ENCODE measurements at places on chromosomes 11 and 22. TPM values are rescaled to one million over a fixed set of nuclear protein-coding genes. Genes with fewer than 3 reads are reported as not detected.

Gene CASP12
- not detected for total RNA-seq

DNA sequence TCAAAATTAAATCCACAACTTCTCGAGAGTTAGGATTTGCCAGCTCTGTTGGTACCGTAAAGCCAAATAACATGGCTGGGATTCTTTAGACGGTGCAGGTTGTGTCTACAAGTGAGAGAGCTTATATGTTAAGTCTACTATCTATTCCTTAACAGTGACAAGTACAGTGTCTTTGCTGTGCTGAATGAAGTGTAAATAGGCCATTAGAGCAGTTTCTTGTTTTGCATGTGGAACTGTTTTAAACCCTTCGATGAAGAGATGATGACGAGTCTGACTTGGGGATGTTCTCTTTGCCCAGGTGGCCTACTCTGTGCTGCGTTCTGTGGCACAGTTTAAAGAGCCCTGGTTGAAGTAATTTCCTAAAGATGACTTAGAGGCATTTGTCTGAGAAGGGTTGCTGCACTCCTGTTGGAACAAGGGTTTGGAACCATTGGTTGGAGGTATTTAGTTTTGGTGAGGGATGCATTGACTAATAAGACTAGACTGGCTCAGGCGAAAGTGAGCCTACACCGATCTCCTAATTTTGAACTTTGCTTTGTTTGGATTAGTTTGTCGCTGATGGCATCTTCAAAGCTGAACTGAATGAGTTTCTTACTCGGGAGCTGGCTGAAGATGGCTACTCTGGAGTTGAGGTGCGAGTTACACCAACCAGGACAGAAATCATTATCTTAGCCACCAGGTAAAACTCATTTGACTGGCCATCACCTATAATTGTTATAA, 988 bp downstream of the RPS3 start:
- no peak for DNase-seq

Gene MUC6
- total RNA-seq = not detected

DNA sequence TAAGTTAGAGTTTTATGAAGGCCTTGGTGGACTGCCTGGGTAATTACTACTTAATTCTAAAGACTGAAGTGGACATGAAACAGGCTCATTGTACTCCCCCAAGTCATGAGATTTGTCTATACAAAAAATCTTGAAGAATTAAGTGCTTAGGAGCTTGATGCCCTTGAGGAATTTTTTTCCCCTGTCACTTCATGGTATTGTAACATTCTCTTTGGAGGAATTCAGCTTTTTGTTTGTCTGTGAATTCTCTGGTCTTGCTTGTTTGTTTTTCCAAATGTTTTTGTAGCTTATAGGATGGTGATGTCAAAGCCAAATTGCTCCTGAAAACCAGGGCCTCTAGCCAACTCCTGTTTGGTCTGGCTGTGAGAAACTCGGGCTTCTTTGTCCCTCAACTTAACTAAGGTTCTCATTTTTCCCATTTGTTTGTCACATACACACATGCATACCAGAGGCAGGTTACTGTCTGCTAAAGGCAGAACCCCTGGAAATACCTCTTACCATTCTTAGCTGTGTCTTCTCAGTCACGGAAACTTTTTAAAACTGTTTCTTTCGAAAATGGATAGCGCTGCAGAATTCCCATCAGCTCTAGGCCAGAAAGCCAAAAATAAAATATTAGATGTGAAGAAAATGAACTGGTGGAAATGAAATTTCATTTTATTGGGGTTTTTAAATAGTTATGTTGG, 66.9 kb downstream of the AMOTL1 start:
- DNase-seq = no peak

DNA sequence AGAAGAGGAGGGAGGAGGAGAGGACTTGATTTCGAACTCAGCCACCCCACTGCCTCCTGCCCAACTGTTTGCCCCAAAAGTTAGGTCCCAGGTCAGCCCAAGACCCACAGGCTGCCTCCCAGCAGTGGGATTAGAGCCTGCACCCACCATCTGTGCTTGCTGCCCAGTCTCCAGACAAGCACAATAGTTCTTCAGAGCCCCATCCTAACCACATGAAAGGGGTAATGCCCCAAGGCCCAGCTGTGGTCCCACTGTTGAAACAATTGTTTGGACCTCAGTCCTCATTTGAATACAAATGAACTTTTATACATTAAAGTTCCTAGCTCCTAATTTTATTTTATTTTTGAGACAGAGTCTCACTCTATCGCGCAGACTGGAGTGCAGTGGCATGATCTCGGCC, 5.4 kb upstream of the VPS51 start:
- DNase-seq = no peak

DNA sequence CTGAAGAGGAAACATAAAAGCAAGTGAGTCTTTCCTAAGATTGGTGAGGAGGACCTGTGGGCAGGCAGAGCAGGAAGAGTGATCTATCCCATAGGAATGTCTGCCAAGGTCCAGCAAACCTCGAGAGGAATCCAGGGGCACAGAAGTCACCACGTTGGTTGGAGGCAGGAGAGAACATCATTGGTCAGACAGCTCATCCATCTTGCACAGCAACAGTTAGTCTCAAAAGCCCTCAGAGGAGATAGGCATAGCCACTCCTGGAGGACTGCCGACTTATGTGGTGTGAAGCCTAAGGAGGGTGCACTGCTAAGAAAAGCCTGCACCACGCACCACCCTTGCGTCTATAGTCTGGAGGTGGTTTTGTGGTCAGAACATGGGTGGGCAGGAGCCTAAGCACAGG, 109.1 kb downstream of the RASSF10 start:
- DNase-seq = peak; percentile 61

DNA sequence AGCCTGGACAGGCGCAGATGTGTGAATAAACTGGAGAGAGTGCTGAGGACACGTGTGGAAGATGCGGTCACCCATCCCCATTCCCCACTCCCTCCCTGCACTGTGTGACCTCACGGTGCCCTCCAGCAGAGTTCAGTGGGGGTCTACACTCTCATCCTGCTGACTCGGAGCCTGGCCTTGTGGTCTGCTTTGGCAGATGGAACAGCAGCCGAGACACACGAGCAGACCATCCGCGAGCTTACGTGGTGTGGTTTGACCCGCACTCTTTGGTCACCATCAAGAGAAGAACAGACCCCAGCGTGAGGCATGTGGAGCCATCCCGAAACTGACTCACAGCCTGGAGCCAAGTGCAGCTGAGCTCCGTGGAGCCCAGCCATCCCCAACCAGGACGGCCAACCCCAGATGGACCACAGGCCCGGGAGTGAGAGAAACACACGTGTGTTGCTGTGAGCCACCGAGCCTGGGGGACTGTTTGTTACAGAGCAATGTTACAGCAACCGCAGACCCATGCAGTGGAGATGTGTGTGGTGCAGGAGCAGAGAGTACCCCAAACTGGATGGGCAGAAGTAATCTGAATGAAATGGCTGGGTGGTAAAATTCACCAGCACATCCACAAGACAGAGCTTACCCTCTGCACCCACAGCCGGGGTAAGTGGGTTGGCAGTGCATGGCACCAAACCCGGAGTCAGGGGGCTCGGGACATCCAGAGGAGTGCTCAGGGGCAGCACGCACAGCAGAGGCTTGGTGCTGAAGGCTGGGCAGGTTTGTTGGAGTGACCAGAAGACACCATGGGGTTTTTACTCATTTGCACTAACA, 90.7 kb downstream of the RTL6 start:
- no peak for DNase-seq

Gene CCDC81
- total RNA-seq = 1.2 TPM

- no peak for DNase-seq
These were observed 9.0 kb upstream of the RDX start for GRCh38 chr11:110305169-110306018.

Gene A4GALT
- 7.1 TPM for total RNA-seq

- DNase-seq = no peak
These were observed 34.1 kb downstream of the SNX19 start for GRCh38 chr11:130882138-130882551.

All from SJCRH30 (cell line).